ENCODE measurements at places on chromosomes 1 and 21. TPM values are rescaled to one million over a fixed set of nuclear protein-coding genes. Genes with fewer than 3 reads are reported as not detected.

DNA sequence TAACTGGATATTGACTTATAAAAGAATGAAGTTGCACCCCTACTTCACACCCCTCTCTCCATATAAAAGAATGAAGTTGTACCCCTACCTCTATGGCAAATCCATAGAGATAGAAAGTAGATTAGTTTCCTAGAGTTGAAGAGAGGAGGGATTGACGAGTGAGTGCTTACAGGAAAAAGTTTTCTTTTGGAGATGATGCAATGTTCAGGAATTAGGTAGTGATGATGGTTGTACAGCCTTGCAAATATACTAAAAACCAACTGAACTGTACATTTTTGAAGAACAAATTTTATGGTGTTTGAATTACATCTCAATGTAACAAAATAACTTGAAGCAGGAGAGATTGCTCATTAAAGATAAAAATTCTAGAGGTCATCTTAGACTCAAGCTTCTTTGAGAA, 272.9 kb downstream of the GPR52 start:
- no peak for DNase-seq
- H3K27me3 ChIP-seq = no peaks in the 10 kb centered on the region
- H3K4me1 ChIP-seq = no peaks in the 10 kb centered on the region
- no peak overlapping the region for H3K4me3 ChIP-seq

DNA sequence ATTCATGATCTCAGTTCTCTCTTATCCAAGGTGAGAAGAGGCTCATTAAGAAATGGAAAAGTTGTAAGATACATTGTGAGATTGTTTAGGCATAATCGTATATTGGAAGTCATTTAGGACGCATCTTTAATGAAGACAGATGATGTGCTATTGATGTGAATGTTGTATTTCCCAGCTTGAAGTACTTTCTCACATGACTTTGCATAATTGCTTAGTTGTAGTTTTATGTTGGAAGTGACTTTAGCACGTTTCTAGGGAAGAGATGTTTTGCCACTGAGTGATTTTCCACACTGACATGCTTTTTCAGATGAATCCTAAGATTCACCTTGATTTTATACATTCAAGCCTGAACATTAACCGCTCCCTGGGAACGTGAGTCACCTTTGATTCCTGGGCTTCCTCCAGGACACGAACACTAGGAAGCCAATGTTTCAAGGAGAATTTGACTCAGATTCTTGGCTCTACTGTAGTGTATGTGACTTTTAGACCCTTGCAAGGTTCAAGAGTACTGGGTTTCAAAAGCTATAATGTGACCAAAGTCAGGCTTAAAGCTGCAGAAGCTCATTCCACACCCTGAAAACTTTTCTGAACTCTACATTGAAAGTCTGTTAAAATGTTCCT, 27.9 kb downstream of the ANGEL2 start:
- no peak for DNase-seq
- H3K27me3 ChIP-seq = peaks cover 2% of the 10 kb centered on the region
- peaks cover 5% of the 10 kb centered on the region for H3K36me3 ChIP-seq
- peaks cover 11% of the 10 kb centered on the region for H3K4me1 ChIP-seq
- H3K4me3 ChIP-seq = no peak overlapping the region

DNA sequence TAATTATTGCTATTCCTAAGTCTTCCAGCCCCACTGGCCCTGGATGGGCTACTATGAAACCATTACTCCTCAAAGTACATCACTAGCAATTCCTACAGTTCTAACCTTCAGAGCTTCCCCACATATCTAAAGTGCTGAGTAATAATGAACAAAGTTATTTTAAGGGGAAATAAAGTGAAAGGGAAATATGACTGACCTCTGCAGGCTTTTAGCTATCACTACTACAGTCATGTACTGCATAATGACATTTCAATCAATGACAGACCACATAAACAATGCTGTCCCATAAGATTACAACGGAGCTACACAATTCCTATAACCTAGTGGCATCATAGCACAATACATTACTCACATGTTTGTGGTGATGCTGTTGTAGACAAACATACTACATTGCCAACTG, 32.5 kb upstream of the ASPM start:
- no peak overlapping the region for H3K27ac ChIP-seq
- H3K4me3 ChIP-seq = no peak overlapping the region
- H3K4me1 ChIP-seq = no peaks in the 10 kb centered on the region
- H3K36me3 ChIP-seq = no peaks in the 10 kb centered on the region
- no peak for DNase-seq
- H3K27me3 ChIP-seq = no peaks in the 10 kb centered on the region

GRCh38 chr21:17915976-17916375, 96.8 kb upstream of the C21orf91 start:
- no peak for DNase-seq
- H3K4me3 ChIP-seq = no peak overlapping the region
- peaks cover 2% of the 10 kb centered on the region for H3K27me3 ChIP-seq
- H3K36me3 ChIP-seq = peaks cover 19% of the 10 kb centered on the region
- H3K4me1 ChIP-seq = peaks cover 4% of the 10 kb centered on the region
- H3K27ac ChIP-seq = no peak overlapping the region

GRCh38 chr1:177799746-177800145, 170.1 kb downstream of the SEC16B start:
- peaks cover 2% of the 10 kb centered on the region for H3K27me3 ChIP-seq
- peaks cover 6% of the 10 kb centered on the region for H3K36me3 ChIP-seq
- no peak for DNase-seq
- H3K4me3 ChIP-seq = no peak overlapping the region

- DNase-seq = no peak
- peaks cover 12% of the 10 kb centered on the region for H3K27me3 ChIP-seq
- peaks cover 13% of the 10 kb centered on the region for H3K4me1 ChIP-seq
- peak overlapping the region; percentile 79 for H3K4me3 ChIP-seq
Measured at GRCh38 chr1:2132222-2133038, 62.1 kb downstream of the FAAP20 start.

DNA sequence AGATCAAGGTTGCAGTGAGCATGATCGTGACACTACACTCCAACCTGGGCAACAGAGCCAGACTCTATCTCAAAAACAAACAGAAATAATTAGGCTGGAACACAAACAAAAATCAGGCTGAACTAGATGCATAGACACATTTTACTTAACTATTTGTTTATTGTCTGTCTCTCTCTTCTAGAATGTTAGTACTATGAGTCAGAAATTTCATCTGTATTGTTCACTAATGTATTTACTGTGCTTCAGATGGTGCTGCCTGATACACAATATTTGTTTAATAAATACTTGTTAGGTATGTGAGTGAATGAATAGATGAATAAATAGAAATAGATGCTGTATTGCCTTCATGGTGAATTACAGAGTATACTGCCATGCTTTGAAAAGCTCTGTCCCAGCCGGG, 6.0 kb upstream of the LIN28A start:
- no peak overlapping the region for H3K27ac ChIP-seq
- peaks cover 2% of the 10 kb centered on the region for H3K27me3 ChIP-seq

DNA sequence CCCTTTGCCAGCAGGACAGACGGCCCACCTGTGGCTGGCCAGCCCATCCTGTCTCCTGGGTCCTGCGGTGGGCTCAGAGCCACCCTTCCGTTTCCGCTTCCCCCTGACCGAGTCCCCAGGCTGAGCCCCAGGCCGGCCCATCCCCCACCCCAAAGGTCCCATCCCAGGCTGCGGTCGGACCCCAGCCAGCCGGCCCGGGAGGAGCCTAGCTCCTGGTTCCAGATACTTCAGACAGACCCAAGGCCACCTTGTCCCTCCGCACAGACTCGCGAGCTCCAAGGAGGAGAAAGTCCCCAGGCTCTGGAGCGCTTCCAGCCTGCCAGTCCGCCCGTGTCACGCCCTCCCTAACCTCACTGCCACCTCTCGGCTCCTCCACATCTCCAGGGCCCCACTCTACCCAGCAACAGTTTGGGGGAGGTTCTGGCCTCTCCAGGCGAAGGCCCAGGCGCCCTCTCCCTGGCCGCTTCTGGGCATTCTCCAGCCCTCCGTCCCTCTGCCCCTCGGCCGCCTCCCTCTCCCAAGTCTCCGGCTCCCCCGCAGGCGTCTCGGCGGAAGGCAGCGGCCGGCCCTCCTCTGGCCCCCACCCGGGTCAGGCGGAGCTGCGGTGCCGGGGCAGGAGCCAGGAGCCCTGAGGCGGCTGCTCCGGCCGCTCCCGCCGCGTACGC, 835 bp downstream of the LRRN2 start:
- peaks cover 13% of the 10 kb centered on the region for H3K4me1 ChIP-seq
- H3K36me3 ChIP-seq = no peaks in the 10 kb centered on the region
- peak overlapping the region; percentile 87 for H3K4me3 ChIP-seq
- H3K27me3 ChIP-seq = peaks cover 8% of the 10 kb centered on the region
- peak; percentile 42 for DNase-seq

GRCh38 chr21:33967086-33967571, 51.5 kb upstream of the ATP5PO start:
- H3K4me1 ChIP-seq = peaks cover 1% of the 10 kb centered on the region
- no peak overlapping the region for H3K27ac ChIP-seq
- H3K4me3 ChIP-seq = peak overlapping the region; percentile 51
- DNase-seq = no peak

- H3K4me3 ChIP-seq = no peak overlapping the region
- H3K4me1 ChIP-seq = no peaks in the 10 kb centered on the region
- DNase-seq = no peak
- H3K27me3 ChIP-seq = peaks cover 4% of the 10 kb centered on the region
- no peaks in the 10 kb centered on the region for H3K36me3 ChIP-seq
- no peak overlapping the region for H3K27ac ChIP-seq
Measured at GRCh38 chr1:119097380-119097779, 43.1 kb downstream of the WARS2 start.

Gene CCDC17
- total RNA-seq = 3.8 TPM

Gene TEX38
- not detected for total RNA-seq

Gene HCRTR1
- total RNA-seq = not detected

Gene LMO4
- total RNA-seq = 16.5 TPM
